ENCODE measurements at places on chromosomes 7 and 10.

DNA sequence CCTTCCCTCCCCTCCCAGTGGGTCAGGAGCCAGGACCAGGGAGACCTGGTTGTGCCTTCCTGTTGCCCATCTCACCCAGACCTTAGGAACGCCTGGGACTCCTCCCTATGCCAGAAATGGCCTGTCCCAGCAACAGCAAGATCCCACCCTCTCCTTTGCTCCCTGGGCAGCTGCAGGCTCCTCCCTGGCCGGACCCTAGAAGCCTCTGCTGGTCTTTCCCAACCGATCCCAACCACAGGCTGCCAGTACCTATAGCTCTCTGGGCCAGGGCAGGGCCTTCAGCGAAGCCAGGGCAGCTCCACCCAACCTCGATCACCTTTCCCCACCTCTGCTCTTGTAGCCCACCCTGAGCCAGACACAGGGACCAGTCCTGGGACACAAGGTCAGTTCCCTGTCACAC, 21.9 kb downstream of the LDB3 start:
- no peak for DNase-seq

- DNase-seq: no peak
Measured at GRCh38 chr10:114723361-114723760, 65.3 kb upstream of the ABLIM1 start.

- peak; percentile 31 for DNase-seq
Measured at GRCh38 chr7:25496476-25497368, 268.4 kb upstream of the NPVF start.

DNA sequence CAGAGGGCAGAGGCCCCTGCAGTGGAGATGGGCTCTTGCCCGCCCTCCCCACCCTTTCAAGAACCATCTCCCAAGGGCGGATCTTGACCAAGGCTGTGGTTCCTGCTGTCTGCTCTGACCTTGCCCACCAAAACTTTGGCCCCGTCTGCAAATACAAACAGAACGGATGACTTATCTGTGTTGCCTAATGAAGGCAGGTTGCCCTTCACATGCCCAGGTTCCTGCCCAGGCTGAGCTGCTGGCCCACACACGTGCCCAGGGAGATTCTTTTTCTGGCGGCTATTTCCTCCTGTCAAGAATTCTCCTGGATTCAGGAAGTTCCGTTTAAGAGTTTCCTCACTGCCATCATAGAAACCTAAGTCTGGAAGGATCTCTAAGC, 78.3 kb downstream of the PROSER2 start:
- DNase-seq: no peak

GRCh38 chr7:137816696-137817320, 30.0 kb downstream of the DGKI start:
- no peak for DNase-seq

GRCh38 chr10:125005312-125006187, 63.6 kb downstream of the ZRANB1 start:
- no peak for DNase-seq

DNA sequence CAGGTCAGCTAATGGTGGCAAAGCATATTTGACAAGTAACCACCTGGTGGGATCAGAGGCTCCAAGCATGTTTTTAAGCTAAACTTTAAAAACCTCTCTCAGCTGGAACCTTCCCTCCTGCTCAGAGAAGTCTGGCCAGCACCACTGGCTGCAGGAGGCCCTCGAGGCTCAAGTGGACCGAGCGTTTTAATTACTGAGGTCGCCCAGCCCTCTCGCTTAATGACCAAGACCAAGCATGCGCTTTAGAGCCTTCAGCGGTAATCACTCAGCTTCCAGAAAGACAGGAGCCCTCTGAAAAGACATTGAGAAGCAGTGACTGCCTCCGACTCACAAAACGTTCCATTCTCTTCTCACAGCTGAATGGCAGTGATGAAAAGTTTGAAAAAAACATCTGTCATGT, 383.4 kb upstream of the ADARB2 start:
- no peak for DNase-seq

GRCh38 chr7:92423710-92424131, 23.6 kb upstream of the GATAD1 start:
- DNase-seq: no peak

Measured in GM10248 (cell line).